Omental fat pad (tissue), 4 donors: ENCODE measurements at places on chromosomes 4 and X. TPM values are rescaled to one million over a fixed set of nuclear protein-coding genes. Genes with fewer than 3 reads are reported as not detected.

ETDC gene
- total RNA-seq, result not detected

GRCh38 chr4:13103382-13104015 lies 380.6 kb downstream of the RAB28 start:
- no peak for DNase-seq

- no peak for DNase-seq
Measured at GRCh38 chr4:108240366-108240765, 71.6 kb upstream of the LEF1 start.

GRCh38 chr4:1231637-1232360 lies 17.1 kb downstream of the CTBP1 start:
- no peak for DNase-seq

GRCh38 chr4:112885897-112886296 lies 163.6 kb upstream of the ANK2 start:
- DNase-seq, result no peak

SH3RF1 gene
- 27.3 TPM for total RNA-seq

- DNase-seq, result no peak
Measured at GRCh38 chr4:146134761-146135445, 40.6 kb upstream of the LSM6 start.

DNA sequence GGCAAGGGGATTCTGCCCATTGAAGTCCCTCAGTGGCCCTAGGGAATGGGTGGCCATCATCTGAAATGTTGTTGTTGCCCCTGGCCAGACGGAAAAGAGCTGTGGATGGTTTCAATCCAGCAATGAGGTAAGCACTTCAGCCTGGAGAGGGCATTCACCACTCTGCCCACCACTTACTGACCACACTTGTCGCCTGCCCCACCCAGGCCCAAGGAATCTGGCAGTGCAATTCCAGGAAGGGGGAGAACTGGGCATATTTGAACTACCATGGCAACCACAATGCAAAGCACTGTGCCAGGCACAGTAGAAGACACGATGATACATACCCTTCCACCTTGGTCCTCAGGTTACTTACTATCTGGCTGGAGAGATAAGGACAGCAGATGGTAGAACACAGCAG lies 161.6 kb downstream of the PDGFRA start:
- DNase-seq, result no peak

ASB11 gene
- total RNA-seq, result not detected

DNA sequence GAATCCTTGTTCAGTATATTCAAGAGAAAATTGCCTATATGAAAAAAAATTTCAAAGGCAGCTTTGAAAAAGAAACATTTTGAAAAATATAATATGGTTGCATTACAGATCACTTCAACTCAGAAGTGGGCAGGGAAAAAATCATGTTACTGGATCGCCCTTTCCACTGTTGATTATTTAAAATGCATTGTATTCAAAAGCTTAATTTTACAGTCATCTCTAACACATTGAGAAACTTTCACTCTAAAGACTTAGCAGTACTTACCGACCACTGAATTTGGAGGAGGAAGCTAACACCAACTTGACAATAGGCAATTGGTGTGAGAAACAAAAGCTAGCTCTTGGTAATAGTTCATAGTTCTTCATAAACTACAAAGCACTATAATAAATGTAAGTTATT lies 101.9 kb downstream of the CEP135 start:
- DNase-seq, result no peak

DNA sequence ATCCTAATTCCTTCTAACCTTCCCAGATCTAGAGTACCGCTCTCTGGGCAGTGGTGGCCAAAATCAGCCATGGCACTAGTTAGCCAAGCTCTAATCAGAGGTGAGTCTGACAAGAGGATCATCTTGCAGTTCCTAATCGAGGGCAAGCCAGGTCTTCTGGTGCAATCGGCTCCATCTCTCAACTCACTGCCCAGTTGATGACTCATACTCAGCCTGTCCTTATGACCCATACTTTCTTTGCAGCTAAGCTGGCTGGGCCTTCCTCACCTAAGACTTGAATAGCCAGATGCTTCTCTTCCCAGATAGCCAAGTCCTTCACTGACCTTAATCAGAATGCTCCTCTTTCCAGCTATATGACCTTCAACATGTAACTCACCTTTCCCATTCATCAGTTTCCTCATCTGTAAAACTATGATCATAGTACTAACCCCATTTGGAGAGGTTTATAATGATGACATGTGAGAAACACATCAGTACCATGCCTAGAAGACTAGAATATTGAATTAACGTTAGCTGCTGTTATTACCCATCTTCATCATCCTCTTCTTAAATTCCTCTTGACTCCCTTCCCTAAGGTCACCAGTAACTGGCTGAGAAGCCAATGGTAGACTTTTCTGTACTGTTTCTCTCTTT lies 57.1 kb downstream of the RELL1 start:
- peak; percentile 31 for DNase-seq

SLC6A14 gene
- total RNA-seq, result not detected

DNA sequence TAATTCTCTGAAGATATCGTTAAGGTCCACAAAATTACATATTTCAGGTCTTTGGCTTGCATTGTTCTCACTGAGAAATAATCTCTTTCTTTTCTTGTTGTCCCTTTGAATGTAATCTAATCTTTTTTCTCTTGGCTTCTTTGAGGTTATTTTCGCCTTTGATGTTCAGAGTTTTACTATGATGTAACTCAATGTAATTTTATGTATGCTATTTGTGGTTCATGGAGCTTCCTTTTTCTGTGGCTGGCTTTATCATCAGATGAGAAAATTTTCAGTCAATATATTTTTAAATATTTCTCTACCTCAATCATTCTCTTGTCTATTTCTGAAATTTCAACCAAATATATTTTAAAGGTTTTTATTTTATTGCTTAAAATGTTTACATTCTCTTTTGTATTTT lies 672.2 kb downstream of the TRAM1L1 start:
- no peak for DNase-seq

- DNase-seq, result no peak
Measured at GRCh38 chrX:112081781-112082652, 559 bp downstream of the TRPC5 start.

DNA sequence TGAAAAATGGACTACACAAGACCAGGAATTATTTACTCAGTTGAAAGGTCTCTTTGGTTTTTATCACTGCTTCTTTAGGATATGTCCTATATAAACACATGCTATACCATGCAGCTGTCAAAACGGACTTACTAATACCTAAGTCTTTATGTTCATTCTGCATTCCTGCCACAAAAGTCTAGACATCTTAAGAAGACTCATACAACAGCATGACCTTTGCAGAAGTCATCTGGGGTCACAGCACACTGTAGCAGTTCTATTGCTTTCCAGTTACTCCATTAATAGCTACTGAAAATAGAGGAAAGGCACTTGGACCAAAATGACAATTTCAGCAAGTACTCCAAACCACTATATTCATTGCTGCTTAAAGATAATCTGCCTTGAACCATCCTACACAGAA lies 53.2 kb downstream of the DDX60 start:
- DNase-seq, result no peak

LONRF3 gene
- total RNA-seq, result 22.4 TPM

DNA sequence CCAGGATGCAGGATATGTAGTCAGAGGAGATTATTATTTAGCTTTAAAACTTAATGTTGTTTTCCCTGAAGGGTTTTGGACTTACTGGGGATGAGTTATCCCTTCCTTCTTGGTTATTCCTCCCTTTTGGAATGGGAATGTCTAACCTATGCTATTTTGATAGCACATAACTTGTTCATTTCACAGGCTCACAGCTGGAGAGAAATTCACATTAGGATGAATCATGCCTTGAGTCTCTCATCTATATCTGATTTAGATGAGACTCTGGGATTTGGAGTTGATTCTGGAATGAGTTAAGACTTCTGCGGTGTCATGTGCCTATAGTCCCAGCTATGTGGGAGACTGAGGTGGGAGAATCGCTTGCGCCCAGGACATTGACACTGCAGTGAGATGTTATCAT lies 81.1 kb downstream of the ATP11C start:
- DNase-seq, result no peak

- DNase-seq, result no peak
Measured at GRCh38 chrX:103467887-103468286, 51.4 kb downstream of the RAB40A start.

DNA sequence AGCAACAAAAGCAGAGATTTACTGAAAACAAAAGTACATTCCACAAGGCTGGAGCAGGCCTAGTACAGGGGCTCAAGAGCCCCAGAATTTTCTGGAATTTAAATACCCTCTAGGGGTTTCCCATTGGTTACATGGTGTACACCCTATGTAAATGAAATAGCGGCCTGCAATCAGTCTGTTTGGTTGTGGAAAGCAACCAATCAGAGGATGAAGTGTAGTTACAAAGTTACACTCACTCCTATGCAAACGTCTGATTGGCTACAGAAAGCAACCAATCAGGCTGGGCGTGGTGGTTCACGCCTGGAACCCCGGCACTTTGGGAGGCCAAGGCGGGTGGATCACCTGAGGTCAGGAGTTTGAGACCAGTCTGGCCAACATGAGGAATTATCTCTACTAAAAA lies 13.8 kb upstream of the TXLNG start:
- no peak for DNase-seq

MYOZ2 gene
- total RNA-seq, result not detected

NXF3 gene
- total RNA-seq, result 4.0 TPM

GRCh38 chrX:42119076-42119475 lies 195.7 kb upstream of the CASK start:
- no peak for DNase-seq

VCX2 gene
- not detected for total RNA-seq

WDR17 gene
- total RNA-seq, result 3.1 TPM

- DNase-seq, result no peak
Measured at GRCh38 chr4:76233529-76233928, 18.0 kb upstream of the FAM47E start.

DNA sequence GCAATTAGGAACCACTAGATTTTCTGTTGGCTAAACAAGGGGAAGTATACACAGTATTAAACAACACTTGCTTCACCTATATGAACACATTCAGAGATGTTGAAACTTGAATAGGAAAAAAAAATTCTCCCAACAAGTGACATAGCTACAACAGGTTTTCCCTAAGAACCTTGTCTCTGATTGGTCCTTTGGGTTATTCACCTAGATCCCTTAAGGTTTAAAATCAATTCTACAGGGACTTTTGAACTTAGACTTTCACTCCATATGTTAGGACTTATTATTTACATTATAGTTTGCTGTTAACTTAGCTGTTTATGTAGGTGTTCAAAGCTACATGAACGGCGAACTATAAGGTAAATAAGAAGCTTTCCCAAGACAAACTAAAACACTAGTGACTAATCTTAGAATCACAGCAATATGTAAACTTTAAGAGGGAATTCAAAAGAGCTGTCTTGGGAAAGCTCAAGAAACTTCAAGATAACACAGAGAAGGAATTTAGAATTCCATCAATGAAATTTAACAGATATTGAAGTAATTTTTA lies 72.2 kb upstream of the ZXDB start:
- DNase-seq, result no peak

DNA sequence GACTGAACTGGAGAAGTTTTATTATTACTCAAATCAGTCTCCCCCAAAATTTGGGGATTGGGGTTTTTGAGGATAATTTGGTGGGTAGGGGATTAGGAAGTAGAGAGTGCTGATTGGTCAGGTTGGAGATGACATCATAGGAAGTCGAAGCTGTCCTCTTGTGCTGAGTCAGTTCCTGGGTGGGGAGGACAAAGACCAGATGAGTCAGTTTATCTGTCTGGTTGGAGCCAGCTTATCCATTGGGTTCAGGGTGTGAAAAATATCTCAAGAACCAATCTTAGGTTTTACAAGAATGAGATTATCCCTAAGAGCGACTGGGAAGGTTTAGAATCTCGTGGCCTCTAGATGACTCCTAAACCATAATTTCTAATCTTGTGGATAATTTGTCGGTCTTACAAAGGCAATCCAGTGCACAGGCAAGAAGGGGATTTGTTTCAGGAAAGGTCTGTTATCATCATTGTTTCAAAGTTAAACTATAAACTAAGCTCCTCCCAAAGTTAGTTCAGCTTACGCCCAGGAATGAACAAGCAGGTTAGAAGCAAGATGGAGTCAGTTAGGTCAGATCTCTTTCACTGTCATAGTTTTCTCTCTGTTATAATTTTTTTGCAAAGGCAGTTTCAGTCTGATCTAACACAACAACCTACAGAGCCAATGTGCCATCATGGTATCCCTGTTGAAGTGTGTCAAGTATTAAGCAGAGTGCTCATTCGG lies 274.5 kb downstream of the SLC7A11 start:
- DNase-seq, result no peak

DNA sequence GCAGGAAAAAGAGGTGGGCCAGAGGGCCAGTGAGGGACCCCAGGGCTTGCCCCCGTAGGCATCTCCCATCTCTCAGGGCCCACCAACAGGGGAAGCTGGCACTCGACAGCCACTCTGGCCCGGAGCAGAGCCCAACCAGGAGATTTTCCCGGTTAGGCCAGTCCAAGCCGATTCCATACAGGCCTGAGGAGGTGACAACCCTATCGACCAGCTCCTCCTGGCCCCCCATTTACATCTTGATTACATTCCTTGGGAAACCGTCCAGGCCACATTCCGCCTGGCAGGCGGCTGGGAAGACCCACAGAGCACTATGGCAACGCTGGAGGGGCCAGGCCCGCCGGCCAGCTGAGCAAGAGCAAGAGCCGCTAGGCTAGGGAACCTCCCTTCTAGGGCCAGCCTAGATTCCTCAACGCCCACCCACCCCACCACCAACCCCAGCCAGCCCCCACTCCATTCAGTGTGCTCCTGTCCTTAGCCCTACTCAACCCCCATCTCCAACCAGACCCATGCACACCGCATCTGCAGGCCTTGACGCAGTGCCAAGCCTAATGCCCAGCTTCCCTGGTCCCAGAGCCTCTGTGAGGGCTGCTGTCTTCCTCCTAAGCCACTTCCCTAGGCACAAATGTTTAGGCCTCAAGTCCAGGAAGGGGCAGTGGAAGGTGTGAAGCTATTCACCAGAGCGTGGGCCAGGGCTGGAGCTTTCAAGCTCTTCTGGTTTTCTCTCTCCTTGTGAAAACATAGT lies 161.2 kb downstream of the EFNB1 start:
- no peak for DNase-seq

CXCL8 gene
- total RNA-seq, result 6.0 TPM

GRCh38 chrX:33589316-33589715 lies 378.0 kb upstream of the DMD start:
- no peak for DNase-seq

DNA sequence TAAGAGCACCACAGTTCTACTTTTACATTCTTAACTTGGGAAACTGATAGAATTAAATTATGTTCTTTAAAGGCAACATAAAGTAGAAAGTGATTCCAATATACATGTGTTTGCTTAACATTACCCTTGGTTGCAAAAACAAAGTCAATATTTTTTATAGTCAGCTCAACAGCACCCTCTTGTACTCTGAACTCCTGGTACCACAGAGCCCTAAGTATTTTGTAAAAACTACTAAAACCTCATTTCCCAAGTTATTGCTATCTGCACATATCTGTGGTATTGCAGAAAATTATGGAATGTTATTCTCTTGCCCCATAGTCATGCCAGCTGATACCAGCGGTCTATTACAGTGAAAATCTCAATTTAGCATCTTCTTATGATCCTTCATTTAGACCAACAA lies 2.9 kb downstream of the KIF4A start:
- no peak for DNase-seq

IQCM gene
- total RNA-seq, result not detected

DNA sequence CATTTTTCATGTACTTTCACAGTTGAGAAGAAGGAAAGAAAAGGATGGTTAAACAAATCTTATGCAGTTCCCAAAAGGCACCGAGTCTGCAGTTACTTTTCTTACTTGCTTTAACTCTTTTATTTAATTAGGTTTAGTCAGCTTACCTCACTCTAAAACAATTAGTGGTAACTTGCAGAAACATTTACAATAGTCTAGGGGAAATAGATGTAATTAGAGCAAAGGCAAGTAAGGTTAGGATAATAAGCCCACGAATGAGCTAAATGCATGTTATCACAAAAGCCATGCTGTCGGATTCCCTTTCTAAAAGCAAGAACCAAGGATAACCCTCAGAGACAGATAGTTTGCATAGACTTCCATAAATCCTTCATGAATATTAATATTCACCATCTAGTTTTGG lies 82.0 kb upstream of the VCX2 start:
- no peak for DNase-seq

ARHGAP6 gene
- total RNA-seq, result 26.9 TPM
